ENCODE measurements at places on chromosomes 6 and 20.

- DNase-seq: no peak
- peaks cover 46% of the 10 kb centered on the region for H3K4me1 ChIP-seq
- peaks cover 25% of the 10 kb centered on the region for H3K36me3 ChIP-seq
- H3K27me3 ChIP-seq: no peaks in the 10 kb centered on the region
These were observed 16.4 kb downstream of the SYNJ2 start for GRCh38 chr6:157997893-157998608.

DNA sequence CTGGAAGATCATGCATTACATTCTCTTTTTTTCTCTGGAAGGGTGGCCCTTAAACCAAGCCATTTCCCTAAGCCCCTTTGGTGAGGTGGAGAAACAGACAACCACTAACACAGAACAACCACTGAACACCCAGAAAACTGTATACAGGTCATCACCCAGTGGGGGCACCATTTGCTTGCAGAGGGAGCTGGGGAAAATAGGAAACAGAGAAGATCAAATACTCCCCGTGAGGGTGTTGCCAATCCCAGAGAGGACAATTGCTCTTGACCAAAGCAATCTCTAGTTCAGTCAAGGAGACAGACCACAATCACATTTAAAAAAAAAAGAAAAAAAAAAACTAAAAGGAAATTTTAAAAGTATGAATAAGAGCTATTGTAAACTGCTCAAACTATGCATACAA is 865 bp upstream of the DAAM2 start:
- H3K4me1 ChIP-seq: peaks cover 2% of the 10 kb centered on the region
- no peak for DNase-seq
- no peak overlapping the region for H3K27ac ChIP-seq
- H3K36me3 ChIP-seq: no peaks in the 10 kb centered on the region
- H3K27me3 ChIP-seq: peaks cover 75% of the 10 kb centered on the region
- no peak overlapping the region for H3K4me3 ChIP-seq

DNA sequence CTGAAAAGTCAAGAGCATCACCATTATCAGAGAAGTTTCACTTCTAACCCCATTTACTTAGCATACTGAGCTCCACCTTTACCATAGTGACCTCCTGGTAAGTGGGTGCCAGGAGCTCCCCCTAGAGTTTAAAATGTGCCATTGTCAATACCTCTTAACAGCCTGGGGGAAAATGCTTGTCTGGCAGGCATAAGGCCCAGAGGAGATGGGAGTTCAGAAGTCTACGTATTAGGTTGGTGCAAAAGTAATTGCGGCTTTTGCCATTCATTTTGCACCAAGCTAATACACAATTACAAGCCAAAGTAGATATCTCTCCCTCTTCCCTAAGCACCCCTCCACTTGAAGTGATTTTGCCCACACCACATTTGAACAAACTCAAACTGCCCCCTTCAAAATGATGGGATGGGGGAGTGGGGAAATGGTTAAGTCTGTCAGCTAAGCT is 919.0 kb downstream of the KIF16B start:
- H3K36me3 ChIP-seq: no peaks in the 10 kb centered on the region
- H3K4me1 ChIP-seq: no peaks in the 10 kb centered on the region
- no peak overlapping the region for H3K4me3 ChIP-seq
- H3K27me3 ChIP-seq: no peaks in the 10 kb centered on the region

DNA sequence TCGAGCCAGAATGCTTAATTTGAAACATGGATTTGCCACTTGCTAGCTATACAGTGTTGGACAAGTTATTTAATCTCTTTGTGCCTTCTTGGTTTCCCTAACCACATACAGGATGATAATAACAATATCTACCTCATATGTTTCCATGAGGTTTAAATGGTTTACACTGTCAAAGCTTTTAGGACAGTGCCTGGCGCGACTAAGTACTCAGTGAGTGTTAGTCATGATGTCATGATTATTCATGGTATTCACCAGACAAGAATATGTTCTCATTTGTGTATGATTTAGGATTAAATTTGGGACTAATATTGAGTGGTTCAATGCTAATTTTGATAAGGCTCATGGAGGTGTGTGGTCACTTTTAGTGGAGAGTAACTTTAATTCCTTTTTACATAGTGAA is 167.4 kb downstream of the EYA4 start:
- H3K27me3 ChIP-seq: no peaks in the 10 kb centered on the region
- DNase-seq: no peak
- H3K4me3 ChIP-seq: no peak overlapping the region
- no peak overlapping the region for H3K27ac ChIP-seq

DNA sequence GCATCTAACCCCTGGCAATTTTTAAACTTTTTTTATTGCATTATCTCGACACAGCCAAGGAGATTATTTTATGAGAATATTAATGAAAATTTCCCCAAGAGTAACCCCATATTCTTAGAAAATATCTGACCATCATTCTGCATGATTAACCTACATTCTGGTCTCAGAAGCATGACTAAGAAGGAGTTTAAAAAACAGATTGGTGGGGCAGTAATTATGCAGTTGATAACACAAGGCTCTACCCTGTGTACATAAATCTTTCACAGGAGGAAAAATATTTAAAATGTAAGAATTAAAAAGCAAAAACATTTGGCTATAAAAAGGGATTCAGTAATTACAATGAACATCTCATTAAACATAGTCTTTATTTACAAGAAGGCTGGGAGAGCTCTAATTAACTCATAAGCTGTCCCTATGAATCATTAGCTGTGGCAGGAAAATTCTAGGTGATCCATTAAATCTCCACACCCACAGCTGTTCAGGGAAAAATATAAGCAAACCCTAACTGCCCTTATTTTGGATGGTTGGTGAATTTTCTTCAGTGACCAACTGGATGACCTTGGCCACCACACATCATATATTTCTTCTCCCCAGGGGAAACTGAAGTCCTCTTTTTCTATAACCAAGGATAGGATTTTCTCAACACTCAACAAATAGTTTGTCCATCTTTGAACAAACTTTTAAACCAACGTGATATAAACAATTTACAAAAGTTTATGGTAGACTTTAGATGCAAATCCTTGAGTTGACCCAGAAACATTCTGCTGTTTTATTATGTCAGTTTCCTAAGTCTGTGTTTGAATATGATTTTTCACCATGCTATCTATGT is 59.5 kb downstream of the PDE7B start:
- H3K4me1 ChIP-seq: peaks cover 8% of the 10 kb centered on the region
- DNase-seq: no peak
- H3K36me3 ChIP-seq: no peaks in the 10 kb centered on the region

GRCh38 chr6:145898376-145898775 is 65.8 kb downstream of the SHPRH start:
- DNase-seq: no peak
- no peaks in the 10 kb centered on the region for H3K27me3 ChIP-seq
- H3K4me3 ChIP-seq: no peak overlapping the region
- H3K27ac ChIP-seq: no peak overlapping the region
- H3K4me1 ChIP-seq: peaks cover 1% of the 10 kb centered on the region

- peaks cover 3% of the 10 kb centered on the region for H3K27me3 ChIP-seq
- DNase-seq: no peak
- peaks cover 2% of the 10 kb centered on the region for H3K4me1 ChIP-seq
- no peaks in the 10 kb centered on the region for H3K36me3 ChIP-seq
These were observed 63.6 kb downstream of the IPCEF1 start for GRCh38 chr6:154292855-154293519.

- no peak overlapping the region for H3K27ac ChIP-seq
- peaks cover 13% of the 10 kb centered on the region for H3K4me1 ChIP-seq
- no peaks in the 10 kb centered on the region for H3K36me3 ChIP-seq
- DNase-seq: no peak
- H3K4me3 ChIP-seq: no peak overlapping the region
These were observed 3.6 kb upstream of the CCN2 start for GRCh38 chr6:131954775-131955107.

DNA sequence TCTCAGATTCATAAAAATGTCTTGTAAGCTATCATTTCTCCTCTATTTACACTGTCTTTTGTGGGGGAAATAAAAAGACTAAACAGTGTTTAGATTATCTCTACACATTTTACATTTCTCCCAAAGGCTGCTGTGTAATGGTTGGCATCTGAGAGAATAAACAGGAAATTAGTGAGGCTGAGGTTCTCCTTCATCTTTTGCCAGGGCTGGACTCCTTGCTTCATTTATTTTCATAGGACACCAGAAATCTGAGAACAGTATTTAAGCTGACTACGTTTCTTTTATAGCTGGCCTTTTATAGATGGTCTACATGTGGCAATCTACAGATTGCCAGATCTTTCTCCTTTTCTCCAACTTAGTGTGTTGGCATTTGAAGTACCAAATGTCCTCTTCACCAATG is 41.5 kb downstream of the PLCB4 start:
- no peak overlapping the region for H3K27ac ChIP-seq
- no peak overlapping the region for H3K4me3 ChIP-seq
- no peak for DNase-seq
- H3K27me3 ChIP-seq: no peaks in the 10 kb centered on the region
- H3K4me1 ChIP-seq: no peaks in the 10 kb centered on the region

All from activated T-cell treated with anti-CD3 and anti-CD28 coated beads, Interleukin-2, amount 50 U/mL, for 24 hours (primary cell).